Spinal cord (tissue), 10 donors: ENCODE measurements at places on chromosomes 12 and 14.

DNA sequence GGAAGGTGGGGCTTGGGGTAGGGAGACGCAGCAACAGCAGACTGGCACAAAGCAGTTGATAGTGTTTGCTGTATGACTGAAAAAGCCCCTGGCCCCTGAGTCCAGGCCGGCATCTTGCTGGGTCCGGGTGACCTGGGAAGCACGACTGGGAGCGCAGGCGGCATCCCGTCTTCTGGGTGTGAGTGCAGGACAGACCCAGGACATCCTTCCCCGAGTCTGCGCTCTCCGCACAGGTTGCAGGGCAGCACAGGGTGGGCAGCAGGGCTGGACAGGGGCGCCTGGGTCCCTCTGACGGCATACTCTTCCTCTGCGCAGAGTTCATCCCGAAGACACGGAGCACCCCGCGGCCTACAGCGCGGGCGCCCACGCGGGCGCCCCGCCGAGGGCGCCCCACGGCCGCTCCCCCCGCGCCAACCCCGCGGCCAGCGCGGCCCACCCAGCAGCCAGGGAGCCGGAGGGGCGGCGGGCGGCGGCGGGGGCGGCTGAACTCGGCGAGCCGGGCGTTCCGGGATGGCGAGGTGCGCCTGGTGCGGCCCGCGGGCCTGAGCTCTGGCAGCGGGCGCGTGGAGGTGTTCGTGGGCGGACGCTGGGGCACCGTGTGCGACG, 9.2 kb upstream of the CYP46A1 start:
- DNase-seq: no peak

- peak; percentile 71 for DNase-seq
These were observed 75.8 kb upstream of the CEP83 start for GRCh38 chr12:94535510-94535921.

- DNase-seq: no peak
These were observed 86.2 kb downstream of the RIN3 start for GRCh38 chr14:92599811-92600210.

DNA sequence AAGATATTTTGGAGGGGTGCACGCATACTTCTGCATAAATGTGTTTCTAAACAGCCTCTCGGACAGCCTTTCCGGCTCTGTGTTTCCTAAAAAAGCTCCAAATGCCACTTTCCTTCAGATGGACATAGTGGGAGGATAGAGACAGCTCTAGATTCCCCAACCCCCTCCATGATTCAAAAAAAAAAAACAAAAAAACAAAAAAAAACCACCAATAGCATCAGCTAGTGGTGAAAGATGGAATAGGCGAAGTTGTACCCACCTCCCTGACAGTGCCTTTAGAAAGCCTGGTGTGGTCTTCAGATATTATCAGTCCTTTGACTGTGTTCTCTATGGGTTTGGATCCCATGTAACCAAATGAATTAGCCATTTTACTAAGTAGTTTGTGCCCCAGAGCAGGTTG, 94.1 kb downstream of the PHETA1 start:
- no peak for DNase-seq

GRCh38 chr12:45518291-45519235, 210.9 kb upstream of the ARID2 start:
- DNase-seq: no peak

DNA sequence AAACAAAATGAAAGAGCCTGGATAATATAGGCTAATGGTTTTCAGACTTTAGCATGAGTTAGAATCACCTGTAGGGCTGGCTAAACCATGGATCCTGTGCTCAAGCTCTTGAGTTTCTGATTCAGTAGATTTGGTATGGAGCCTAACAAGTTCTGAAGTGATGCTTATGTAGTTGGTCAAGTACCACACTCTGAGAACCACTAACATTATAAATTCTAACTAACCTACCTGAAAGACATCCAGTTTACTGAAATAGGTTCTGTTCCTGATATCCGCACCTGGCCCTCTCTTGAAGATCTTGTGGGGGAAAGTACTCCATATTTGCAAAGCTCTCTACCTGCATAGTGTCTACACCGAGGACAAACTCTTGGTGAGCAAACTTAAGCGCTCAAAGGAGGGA, 59.4 kb upstream of the VSX2 start:
- DNase-seq: no peak
